ENCODE measurements at places on chromosomes 4 and X.

- no peak for DNase-seq
Measured at GRCh38 chrX:11564546-11564945, 101.2 kb downstream of the ARHGAP6 start.

GRCh38 chr4:163701916-163702315, 207.4 kb downstream of the TMA16 start:
- no peak for DNase-seq

- DNase-seq = no peak
Measured at GRCh38 chr4:123233136-123233768, 163.3 kb upstream of the SPRY1 start.

- no peak for DNase-seq
Measured at GRCh38 chrX:68433981-68434299, 645 bp upstream of the OPHN1 start.

GRCh38 chrX:118751950-118752783, 24.8 kb downstream of the IL13RA1 start:
- no peak for DNase-seq

- peak; percentile 30 for DNase-seq
Measured at GRCh38 chrX:74924449-74925224, 615 bp downstream of the NEXMIF start.

DNA sequence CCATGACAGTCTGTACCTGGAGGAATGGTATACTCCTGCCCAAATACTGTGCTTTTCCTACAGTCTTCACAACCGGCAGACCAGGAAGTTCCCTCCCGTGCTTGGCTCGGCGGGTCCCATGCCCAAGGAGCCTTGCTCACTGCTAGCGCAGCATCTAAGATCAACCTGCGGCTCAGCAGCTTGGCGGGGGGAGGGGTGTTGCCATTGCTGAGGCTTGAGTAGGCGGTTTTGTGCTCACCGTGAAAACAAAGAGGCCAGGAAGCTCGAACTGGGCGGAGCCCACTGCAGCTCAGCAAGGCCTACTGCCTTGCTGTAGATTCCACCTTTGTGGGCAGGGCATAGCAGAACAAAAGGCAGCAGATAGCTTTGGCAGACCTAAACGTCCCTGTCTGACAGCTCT, 152.7 kb downstream of the TEX11 start:
- no peak for DNase-seq

DNA sequence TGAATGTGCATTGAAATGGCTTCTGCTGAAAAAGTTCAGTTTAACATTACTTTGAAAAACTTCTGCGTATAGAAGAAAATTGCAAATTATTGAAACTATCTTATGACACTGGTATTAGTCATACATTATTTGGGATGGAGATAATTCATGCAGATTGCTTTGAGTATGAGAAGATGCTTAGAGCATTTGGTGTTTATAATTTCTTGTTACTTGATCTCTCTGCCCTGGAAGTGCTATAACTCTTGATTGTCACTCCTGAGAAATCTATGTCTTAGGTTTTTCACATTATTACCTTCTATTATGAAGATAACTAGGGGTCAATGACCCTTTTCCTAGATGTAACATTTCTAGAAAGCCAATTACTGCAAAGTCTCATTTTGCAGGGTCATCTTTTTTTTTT, 36.4 kb downstream of the TMEM131L start:
- DNase-seq = no peak

DNA sequence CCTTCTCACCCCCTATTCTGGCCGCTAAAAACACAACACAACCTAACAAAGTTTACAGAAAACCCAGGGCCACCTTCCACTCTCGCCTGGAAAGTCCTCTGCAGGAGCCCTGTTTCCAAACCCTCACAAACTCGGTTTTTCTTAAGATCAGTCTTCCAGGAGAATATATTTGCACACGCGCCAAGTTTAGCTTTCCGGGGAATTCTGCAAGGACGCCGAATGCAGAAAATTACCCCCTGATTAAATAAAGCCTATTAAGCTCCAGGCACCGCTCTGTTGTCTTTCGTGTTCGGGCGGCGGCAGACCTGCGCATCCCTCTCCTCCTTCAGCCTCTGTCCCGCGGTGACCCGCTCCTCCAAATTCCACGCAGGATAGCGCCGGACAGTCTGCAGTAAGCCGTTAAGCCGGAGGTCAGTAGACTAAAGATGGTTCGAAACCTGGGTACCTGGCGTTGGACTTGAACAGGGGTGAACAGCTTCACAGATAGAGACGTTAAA, 5.0 kb downstream of the MSX1 start:
- DNase-seq = no peak

DNA sequence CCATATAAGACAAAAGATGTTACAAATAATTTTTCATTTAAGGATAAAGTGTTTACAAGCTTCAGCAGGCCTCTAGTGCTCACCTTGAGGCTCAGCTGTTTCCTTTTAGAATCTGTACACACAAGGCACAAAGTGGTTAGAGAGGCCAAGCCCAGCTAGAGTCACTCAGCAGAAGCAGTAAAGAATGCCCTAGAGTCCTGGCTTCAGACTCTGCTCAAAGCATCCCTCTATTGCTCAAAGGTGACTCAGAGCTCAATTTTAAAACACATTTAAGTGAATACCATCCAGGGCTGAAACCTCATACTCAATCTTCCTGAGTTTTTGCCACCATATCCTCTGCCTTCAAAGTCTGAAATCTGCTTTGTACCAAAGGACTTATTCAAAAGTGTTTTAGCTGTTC, 22.6 kb upstream of the PHF8 start:
- no peak for DNase-seq

GRCh38 chr4:150141756-150142155, 63.5 kb downstream of the DCLK2 start:
- no peak for DNase-seq

- no peak for DNase-seq
Measured at GRCh38 chrX:97401586-97402136, 518.0 kb downstream of the RPA4 start.

DNA sequence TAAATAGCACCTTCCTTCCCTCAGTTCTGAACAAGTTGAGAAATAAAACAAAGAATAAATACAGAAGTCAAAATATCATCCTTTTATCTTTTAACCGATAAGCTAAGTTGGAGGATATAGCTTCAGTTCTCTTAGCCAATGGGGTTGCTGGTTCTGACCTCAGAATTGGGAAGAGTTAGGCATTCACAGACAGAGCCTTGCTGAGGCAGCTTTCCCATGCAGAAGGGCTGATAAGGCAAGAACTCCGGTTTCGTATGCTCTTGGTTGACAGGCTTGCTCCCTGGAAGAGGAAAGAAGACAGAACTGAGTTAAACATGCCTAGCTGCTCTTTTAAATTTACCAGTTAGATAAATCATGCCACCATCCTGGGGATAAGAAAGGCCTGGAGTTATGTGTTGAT, 17.6 kb downstream of the FRAS1 start:
- no peak for DNase-seq

GRCh38 chr4:384311-385010, 46.8 kb downstream of the ZNF141 start:
- no peak for DNase-seq

DNA sequence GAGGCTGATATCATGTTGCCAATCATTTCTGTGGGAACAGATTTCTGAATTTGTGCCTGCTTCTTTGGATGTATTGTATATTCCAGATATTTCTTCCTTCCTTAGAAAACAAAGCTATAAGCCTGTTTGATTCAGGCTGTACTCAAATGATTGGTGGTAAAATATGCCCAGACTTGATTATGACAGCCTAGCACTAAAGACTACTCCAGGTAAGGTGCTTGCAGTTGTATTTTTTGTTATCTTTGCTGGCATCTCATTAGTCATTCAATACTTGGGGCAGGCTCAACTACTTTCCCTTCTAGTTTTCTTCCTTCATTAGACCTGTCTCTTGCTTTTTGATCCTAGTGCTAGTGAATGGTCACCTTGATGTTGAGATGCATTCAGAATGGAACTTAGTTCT, 90.6 kb downstream of the ZNF518B start:
- no peak for DNase-seq

GRCh38 chr4:152556283-152556682, 20.4 kb upstream of the FBXW7 start:
- no peak for DNase-seq

- no peak for DNase-seq
Measured at GRCh38 chr4:165288639-165289422, 38.6 kb upstream of the MSMO1 start.

DNA sequence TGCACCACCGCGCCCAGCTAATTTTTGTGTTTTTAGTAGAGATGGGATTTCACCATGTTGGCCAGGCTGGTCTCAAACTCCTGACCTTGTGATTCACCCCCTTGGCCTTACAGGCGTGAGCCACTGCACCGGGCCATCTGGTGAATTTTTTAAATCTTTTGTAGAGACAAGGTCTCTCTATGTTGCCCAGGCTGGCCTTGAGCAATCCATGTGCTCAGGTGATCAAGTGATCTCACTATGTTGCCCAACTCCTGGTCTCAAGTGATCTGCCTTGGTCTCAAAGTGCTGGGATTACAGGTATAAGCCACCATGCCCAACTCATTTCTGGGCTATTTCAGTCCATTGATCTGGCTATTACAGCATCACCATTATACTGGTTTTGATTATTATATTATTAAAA, 22.2 kb upstream of the GALNT7 start:
- DNase-seq = no peak

- peak; percentile 0 for DNase-seq
Measured at GRCh38 chr4:155008389-155008788, 200.0 kb upstream of the NPY2R start.
